ENCODE measurements at places on chromosomes 7 and 10.
A peak's percentile ranks its signal among the peaks of the same experiment; 100 is the strongest.

DNA sequence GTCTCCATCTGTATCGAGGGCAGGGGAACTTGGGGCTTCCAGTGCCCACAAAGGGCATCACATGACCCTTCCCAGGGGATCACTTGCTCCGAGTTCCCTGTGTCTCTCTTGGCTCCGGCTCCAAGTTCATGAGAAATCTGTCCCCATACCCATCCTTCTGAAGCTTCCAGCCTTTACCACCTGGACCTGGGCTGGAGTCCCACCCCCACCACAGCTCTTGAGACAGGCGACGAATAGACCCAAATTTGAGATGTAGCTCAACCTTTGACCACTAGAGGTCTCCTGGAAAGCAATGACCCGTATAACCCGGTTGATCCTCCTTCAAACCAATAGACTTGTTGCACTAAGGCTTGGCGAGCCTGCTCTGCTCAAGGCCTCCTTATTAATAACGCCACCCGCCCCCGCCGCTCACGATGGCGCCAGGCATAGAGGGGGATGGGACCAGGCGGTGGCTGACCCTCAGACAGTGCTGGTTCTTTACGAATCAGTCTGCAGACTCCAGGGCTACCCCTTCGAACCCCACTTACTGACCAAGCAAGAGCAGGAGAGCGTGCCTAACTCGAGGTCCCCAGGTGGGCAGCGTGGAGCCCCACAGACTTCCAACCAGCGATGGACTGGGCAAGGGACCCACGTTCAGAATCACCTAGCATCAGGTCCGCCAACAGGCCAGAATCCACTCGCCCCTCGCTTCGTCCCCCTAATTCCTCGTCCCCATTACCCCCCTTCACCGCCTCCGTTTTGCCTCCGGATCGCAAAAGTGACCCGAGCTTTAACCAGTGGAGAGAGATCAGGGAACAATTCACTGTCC, 4.4 kb upstream of the ARID5B start:
- peak; percentile 80 for DNase-seq

DNA sequence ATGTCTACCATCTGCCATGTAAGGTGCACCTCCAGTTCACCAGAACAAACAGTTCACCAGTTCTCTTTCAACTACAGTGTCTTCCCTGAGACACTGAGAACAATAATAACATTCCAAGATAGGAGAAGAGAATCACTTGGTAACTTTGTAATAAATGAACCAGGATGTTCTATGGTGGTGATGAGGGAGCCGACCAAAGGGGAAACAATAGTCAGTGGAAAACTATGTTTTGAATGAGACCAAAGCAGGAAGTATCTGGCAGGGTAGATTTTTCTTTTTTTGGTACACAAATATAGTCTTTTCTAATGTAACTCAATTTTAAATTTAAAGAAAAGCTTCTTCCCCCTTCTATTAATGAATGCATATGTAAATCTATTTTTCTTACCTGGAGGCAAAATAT, 20.0 kb downstream of the HYAL4 start:
- DNase-seq = no peak

- no peak for DNase-seq
Observed at GRCh38 chr7:67692425-67692824, 695.8 kb downstream of the TYW1 start.

DNA sequence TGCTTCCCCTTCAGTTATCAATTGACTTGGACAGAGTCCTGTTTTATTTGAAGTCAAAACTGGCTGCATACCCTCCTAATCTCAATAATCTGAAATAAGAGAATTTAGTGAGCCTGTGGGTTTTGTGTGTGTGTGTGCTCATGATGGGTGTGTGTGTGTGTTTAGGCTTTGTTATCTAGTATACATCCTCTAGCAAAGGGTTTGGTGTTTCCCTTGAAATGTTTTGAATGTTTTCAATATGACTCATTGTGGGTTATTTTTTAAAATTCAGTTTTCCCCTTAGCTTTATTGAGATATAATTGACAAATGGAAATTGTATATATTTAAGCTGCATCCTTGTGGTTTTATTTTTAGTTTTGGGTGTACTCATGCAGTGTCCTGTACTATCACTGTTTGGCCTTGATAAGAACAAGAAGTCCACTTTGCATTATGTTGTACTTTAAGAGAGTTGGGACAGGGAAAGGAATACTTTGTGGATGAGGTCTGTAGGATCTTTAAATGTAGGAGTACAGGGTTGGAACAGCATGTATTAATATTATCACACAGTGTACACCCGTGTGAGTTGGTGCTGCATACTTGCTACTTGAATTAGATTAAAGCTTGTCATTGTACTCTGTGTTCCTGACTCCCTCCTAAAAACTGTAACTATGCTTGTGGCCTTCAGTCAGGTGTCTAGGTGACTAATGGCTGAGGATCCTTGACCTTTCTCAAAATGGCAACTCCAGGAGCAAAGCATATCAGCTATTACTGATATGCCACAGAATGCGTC, 58.3 kb downstream of the VCL start:
- DNase-seq = peak; percentile 72

DNA sequence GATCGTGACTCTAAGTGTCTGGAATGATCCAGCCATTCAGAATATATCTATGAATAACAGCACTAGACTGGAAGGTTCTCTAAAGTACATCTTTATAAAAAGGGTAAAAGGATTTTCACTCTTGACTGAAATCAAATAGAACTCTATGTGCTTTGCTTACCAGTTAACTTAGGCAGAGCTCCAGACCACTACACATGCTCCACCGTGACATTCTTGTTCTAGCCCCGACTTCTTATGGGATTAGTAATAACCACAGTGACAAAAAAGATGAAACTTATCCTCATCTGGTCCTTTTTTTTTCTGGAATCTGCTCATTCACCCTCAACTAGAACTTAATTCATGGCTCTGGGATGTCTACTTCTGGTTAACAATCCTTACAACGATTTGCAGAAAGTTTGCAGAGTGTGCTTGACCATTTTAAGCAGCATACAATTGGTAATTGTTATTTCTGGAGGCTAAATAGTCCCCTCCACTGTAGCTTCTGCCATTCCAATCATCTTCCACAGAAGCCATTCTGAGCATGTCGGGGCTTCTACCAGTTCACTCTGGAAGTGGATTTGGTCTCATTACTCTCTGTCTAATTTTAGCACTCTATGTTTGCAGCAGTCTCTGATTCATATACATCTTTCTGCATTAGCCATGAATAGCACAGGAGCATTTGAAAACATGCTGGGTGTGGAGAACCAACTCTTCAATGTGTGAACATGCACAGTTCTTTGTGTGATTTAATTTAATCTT, 163.7 kb upstream of the CDC14C start:
- no peak for DNase-seq

DNA sequence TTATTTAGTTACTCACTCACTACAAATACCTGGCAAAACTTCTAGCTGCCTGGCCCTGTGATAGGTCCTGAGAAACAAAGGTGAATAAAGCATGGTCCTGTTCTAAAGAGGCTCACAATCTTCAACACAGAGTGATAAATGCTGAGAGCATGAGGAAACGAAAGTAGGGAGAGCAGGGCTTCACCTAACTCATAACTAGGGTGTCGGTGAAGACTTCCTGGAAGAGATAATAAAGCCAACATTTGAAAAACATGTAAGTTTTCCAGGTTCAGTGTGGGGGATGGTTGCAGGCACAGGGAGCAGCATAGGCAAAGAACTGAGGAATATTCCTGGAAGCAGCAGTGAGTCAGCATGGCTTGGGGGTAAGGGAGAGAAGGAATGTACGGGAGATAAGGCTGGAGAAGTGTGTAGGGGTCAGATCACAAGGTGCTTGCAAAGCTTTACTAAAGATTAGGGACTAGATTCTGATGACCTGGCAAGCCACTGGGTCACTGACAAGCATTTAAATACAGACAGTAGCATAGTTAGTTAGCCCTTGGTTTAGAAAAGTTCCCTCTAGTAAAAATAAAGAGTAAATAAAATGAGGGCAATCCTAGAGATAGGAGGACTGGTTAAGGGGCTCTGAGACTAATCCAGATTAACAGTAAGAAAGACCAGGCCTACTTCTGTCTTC, 5.1 kb downstream of the KEL start:
- no peak for DNase-seq

DNA sequence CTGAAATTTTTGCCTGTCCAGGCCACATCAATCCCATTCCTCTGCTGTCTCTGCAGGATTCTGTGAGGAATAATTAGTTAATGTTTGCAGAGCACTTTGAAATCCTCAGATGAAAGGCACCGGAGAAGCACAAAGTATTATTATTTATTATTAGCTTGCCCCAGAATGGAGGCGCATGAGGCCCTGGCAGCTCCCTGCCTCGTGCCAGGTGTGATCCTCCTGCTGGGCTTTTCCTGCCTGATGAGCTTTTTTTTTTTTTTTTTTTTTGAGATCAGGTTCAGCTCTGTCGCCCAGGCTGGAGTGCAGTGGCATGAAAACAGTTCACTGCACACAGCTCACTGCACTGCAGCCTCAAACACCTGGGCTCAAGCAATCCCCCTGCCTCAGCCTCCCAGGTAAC, 65.2 kb downstream of the TCF7L2 start:
- DNase-seq = no peak

DNA sequence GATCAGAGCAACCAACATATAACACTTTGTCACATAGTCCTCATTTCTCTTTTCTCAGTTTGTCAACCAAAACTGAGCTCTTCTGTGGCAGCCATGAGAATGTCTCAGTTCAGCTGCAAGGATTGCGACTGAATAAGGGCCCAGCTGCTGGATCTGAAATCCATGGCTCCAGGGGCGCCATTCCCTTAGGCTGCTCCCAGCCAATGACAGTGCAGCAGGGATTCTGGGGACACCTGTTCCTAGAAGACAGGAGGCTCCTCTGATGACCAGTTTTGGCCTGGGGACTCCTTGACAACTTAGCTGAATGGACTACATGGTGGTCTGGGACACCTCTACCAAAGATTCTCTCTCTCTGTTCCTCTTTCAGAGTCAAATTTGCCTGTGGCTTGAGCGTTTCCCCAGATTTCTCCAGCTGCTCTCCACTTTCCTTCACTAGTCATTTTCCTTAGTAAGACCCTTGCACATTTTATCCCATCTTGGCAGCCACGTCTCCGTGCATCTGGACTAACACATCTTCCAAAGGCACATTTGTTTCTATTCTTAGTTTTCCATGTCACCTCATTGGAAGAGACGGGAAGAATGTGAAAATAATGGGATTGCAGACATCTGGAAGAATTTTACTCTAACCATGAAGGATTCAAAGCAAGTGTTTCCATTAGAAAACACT, 28.1 kb upstream of the KIF5B start:
- no peak for DNase-seq

DNA sequence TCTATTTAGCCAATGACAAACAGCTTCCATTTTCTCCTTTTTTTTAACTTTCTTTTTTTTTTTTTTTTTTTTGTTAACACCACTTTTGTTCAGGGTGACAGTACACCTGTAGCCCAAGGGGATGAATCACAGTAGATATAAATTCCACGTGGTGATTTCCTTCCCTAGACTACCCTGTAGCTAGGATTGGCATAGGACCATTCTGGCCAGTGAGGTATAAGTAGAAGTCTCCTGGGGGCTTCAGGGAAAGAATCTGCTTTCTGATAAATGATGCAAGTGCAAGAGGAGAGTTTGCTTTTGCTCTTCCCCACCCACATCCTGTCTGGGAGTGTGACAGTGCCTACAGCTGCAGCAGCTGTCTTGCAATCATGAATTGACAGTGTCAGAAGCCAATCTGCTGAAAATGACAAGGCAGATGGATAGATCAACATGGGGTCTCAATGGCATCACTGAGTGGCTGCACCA, 63.2 kb upstream of the TOMM7 start:
- no peak for DNase-seq

- no peak for DNase-seq
Observed at GRCh38 chr7:129493555-129493954, 8.8 kb upstream of the SMKR1 start.

DNA sequence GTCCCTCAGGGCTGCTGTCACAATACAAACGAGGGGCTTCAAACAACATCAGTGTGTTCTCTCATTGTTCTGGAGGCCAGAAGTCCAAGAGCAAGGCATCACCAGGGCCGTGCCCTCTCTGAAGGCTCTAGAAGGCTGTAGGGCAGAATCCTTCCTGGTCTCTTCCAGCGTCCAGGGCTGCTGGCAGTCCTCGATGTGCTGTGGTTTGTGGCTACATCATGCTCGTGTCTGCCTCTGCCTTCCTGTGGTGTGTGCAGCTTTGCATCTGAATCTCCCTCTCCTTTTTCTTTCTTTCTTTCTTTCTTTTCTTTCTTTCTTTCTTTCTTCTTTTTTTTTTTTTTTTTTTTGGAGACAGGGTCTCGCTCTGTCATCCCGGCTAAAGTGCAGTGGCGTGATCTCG, 103.5 kb downstream of the INSYN2A start:
- DNase-seq = peak; percentile 30

GRCh38 chr10:72337039-72337629, 17.6 kb downstream of the DNAJB12 start:
- peak; percentile 81 for DNase-seq

GRCh38 chr10:72007246-72007892, 43.2 kb downstream of the CHST3 start:
- no peak for DNase-seq

GRCh38 chr7:73338321-73338720, 10.4 kb downstream of the FKBP6 start:
- DNase-seq = peak; percentile 8

DNA sequence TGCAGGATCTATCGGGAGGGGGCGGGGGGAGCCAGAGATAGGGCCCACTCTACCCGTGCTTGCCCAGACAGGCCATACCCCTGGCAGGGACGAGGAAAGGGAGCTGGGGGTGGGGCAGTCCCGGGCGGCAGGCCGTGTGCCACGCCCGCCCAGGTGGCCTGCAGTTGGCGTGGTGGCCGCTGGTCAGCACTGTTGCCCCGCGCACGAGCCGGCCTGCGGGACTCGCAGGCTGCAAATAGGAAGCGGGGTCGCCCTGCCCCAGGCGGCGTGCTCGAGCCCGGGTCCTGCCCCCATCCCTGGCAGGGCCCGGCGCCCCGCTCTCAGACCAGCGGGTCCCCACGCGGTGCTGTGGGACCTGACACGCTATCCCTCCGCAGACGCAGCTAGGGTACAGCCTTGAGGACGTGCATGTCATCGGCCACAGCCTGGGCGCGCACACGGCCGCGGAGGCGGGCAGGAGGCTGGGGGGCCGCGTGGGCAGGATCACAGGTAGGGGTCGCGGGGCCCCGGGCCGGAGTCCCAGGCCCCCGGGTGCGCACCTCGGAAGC, 6.7 kb downstream of the PNLIPRP2 start:
- no peak for DNase-seq

- DNase-seq = peak; percentile 83
Observed at GRCh38 chr10:3723766-3724165, 61.2 kb downstream of the KLF6 start.

DNA sequence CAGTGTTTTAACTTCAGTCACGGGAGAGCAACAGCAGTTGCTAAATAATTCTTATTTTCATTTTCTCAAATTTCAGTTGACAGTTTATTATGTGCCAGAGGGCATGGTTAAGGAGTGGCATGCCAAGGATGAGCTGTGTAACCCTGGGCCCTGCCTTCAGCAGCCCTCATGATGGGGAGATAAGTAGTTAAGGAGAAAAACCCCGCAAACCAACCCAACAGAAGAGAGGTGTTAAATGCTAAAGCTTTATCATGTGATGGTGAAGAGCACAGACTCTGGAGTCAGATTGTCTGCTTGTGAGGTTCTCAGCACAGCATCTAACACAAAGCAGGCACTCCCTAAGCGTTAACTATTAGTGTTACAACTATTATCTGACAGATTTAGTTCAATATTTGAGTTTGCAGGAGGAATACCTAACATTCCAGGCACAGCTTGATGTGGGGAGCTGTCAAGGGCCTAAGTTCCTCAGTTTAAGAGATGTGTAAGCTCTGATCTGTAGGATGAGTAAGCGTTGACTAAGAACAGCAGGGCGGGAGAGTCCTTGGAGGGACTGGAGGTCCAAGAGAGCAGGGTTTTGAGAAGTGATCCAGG, 29.6 kb downstream of the STAM start:
- peak; percentile 85 for DNase-seq

All from fibroblast of lung (primary cell).